GM04503 (cell line): ENCODE measurements at places on chromosomes 3 and 15.
A peak's percentile ranks its signal among the peaks of the same experiment; 100 is the strongest.

DNA sequence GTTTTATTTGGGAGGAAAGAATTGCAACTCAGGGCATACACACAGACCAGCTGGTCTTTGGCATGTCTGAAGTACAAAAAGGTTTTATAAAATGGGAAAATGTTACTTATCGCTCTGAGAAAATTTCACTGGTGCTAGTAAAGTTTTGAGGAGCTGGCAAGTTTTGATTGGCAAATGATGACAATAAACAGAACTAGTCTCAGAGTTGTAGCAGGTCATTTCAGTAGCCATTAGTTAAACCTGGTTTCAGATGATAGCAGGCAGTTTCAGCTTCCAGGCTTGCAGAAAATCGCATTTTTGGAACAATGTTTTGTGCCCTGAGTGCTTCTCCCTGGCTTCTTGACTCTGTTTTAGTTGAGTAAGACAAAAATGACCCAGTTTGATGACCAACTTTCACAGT lies 10.7 kb downstream of the B2M start:
- no peak for DNase-seq

DNA sequence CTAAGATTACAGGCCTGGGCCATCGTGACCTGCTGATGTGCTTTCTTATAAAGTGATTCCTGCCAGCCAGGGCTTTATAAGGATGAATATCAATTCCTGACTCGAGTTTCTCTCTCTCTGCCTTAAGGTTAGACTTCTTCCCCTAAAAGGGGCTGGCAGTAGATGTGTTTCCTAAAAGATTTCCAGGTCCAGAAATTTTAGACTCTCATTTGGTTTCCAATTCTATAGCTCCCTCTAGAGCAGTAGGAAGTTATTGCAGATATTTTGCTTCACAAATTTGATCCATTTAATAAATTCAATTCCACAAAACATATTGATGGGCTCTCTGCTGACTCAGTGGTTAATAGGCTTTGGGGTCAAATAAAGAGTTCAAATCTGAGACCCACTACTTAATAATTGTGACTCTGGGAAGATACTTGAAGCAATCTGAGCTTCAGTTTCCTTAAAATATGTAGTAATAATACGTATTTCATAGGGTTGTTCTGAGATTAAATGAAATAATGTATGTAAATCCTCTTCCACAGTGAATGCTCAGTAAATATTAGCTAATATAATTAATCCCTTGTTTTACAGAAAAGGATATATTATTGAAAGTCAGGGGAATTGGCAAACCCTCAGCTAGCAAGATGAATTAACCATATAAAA lies 2.1 kb downstream of the TRIM69 start:
- no peak for DNase-seq

GRCh38 chr3:155244216-155244615 lies 49.3 kb downstream of the STRIT1 start:
- DNase-seq = no peak

- DNase-seq = no peak
Observed at GRCh38 chr15:57403017-57403416, 26.7 kb downstream of the CGNL1 start.

GRCh38 chr3:146163584-146163983 lies 2.6 kb upstream of the PLOD2 start:
- peak; percentile 92 for DNase-seq

DNA sequence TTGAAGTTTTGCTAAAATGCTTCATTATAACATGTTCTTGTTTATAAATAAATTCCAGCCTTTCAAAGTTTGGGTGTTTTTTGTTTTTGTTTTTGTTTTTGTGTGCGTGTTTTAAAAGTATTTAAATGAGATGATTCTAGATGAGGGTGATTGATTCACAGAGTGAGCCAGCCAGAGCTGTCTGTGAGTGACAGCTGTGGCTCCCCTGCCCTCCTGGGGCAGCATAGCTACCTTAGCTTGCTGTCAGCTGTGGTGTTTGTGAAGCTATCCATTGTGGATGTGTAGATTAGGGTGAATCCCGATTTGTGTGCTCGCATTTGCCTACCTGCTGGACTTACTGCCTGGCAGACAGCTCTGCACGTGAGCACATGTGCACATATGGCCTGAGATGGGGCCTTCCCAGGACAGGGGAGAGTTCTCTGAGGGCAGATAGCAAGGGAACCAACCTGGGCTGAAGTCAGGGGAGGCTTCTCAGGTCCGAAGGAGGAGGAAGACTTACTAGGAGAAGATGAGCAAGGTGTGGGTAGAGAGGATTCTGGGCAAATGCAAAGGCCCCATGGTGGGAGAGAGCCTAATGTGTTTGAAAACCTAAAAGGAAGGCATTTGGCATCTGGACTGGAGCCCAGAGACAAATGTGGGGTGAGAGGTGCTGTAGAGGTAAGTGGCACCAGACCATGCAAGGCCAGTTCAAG lies 124.2 kb downstream of the EEFSEC start:
- DNase-seq = no peak

GRCh38 chr15:60320365-60320764 lies 77.4 kb downstream of the ANXA2 start:
- DNase-seq = no peak

GRCh38 chr3:188217726-188218125 lies 63.8 kb downstream of the LPP start:
- no peak for DNase-seq

DNA sequence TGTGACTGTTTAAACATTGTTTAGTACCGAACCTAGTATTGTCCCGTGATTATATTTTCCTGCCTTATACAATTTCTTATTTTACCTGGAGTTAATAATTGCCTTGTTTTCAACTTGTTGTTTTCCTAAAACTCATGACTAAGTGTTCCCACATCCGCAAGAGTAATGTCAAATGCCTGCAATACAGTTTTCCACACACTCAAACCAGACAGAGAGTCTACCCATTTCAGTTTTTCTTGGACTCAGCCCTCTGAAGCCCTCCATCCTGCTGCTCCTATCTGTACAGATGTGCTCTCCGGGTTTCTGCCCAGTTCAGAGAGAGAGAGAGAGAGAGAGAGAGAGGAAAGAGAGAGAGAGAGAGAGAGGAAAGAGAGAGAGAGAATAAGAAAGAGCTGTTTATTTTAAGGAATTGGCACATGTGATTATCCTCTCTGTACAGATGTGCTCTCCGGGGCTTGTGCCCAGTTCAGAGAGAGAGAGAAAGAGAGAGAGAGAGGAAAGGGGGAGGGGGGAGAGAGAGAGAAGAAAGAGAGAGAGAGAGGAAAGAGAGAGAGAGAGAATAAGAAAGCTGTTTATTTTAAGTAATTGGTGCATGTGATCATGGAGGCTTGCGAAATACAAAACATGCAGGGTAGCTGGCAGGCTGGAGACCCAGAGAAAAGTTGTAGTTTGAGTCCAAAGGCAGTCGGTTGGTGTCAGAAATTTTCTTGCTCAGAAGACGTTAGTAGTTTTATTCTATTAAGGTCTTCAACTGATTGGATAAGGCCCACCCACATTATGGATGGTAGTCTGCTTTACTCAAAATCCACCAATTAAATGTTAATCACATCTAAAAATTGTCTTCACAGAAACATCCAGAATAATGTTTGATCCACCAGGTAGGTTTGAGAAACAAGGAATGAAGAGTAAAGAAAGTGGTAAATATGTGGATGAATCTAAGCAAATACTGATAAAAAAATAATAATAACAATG lies 104.1 kb upstream of the GOLGA8J start:
- DNase-seq = no peak

GRCh38 chr15:64905119-64905831 lies 6.4 kb upstream of the ANKDD1A start:
- peak; percentile 22 for DNase-seq

DNA sequence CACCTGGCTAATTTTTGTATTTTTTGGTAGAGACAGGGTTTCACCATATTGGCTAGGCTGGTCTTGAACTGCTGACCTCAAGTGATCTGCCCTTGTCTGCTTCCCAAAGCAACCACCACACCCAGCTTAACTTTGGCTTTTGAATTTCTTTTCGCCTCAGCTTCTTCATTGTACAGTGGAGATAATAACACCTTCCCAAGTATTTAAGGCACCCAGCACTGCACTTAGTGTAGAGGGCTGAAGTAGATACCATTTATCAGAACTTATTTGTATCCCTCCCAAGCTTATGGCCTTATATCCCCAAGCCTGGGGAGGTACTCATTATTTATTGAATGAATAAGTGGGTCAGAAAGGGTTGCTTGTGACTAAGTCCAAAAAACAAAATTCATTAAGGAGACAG lies 2.3 kb downstream of the SQOR start:
- DNase-seq = no peak

DNA sequence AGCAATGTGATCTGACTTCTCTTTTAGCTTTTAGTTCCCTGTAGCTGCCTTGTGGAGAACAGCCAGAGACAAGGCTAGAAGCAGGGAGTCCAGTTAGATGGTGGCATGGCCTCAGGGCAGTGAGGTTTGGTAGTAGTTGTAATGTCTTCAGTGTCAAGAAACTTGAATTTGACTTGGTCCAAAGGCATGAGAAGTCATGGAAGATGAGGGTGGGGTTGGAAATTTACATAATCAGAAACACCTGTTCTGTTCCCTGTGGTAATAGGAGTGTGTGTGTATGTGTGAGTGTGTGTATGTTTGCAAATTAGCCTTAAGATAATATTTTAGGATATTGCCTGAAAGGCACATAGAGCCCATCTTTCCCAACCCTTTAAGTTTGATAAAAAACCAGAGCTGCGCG lies 55.2 kb upstream of the GCNT3 start:
- DNase-seq = no peak

DNA sequence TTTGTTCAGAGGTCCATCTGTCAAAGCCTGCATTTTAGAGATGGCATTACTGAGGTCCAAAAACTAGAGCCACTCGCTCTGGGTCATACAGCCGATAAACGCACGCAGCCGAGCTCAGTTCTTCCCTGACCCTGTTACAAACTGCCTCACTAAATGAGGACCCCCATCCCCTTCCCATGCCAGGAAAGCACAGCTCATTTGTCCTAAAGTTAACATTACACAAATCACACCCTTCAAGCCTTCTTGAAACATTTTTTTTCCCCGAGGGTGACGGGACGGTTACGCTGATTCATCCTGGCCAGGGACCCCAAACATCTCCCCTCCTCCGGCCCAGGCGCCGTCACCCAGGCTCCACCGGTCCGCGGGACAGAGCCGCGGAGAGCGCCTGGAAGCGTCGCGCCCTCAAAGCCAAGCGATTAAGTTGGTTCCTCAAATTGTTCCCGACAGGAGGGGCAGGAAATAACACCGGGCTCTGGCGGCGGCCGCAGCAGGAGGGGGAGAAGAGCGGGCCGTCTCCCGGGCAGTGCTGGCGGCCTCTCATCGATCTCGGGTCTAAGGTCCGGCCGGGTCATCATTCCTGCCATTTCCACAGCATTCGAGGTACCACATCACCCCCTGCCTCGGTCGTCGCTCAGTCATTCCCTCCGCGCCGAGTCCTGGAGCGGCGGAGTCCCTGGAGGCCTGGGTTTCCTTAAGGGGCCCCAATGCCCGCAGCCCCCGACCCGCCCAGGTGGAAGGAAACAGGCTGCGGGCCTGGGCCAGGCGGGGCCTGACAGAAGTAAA lies 619 bp upstream of the CMTM8 start:
- no peak for DNase-seq

DNA sequence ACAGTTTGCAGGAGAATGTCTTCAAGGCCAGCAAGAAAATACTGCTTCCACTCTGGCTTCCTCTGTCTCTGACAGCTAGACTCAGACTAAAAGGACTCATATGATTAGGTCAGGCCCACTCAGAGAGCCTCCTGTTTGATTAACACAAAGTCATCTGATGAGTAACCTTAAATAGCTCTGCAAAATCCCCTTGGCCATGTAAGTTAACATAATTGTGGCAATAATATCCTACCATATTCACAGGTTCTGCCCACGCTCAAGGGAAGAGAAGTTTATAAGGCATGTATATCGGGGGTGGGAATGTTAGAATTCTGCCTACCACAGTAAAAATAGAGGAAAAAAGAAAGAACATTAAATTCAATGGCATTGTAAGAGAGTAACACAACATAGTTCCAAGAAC lies 20.6 kb upstream of the HHATL start:
- DNase-seq = no peak

GRCh38 chr3:188187053-188187452 lies 33.1 kb downstream of the LPP start:
- no peak for DNase-seq

GRCh38 chr3:62368705-62369475 lies 4.5 kb downstream of the FEZF2 start:
- no peak for DNase-seq

- DNase-seq = no peak
Observed at GRCh38 chr3:177279118-177279815, 82.0 kb upstream of the TBL1XR1 start.

- DNase-seq = peak; percentile 14
Observed at GRCh38 chr15:76730262-76730661, 174.9 kb downstream of the SCAPER start.

DNA sequence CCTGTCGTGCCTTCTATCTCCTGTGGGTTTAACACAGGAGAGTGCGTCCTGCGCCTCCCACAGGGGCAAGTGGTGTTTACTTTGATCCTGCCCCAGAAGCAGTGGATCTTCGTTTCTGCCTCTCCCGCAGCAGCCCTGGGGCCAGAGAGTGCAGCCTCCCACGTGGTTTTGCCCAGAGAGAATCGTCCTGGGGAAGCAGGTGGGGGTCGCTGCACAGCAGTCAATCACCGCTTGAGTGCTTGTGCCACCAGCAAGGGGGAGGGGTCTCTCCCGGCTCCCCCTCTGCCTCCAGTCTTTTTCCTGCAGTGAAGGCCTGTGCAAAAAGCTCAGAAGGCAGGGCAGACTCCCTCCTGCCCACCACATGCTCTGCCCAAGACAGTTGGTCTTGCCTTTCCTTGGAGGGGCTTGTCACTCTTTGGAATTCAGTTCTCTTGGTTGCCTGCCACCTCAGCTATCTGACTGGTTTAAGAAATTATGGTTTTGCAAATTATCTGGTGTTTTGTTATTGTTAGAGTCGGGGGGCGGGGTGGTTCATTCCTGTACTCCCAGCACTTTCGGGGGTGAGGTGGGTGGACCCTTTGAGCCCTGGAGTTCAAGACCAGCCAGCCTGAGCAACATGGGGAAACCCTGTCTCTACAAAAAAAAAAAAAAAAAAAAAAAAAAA lies 26.9 kb downstream of the STOML1 start:
- DNase-seq = no peak

DNA sequence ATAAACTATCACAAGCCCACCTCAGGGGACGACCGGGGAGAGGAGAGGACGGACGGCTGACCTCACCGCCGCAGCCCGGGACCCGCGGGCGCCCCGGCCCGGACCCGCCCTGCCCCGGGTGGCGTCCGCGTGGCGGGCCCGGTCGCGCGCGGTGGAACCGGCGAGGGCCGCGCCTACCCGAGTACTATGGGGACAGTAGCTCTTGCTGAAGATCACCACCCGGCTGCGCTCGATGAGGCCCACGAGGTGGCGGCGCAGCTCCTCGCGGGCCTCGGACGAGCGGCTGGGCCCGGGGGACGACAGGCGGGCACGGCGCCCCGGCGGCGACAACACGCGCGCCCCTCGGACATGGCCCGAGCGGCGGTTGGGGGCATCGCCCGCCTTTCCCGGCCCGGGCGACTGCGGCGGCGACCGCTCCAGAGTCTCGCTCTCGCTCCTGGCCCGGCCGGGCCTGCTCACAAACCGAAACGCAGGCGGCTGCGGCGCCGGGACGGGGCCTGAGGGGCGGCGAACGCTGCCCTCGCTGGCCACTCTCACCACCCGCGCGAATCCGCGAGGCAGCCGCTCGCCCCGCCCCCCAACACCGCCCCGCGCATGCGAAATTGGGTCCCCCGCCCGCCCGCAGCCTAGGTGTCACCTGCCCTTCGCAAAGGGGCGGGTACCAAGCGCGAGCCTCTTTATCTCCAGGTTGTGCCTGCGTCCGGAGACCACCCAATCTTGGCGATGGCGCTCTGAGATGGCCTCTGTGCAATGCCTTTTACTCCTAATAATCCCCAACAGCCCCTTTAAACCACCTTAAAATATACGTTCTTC lies at the start of gene TXNRD3:
TXNRD3 (minus strand) TSS at position 554 of the 813 bp plus-strand sequence.
- no peak for DNase-seq

GRCh38 chr15:98807262-98807661 lies 158.9 kb downstream of the IGF1R start:
- DNase-seq = peak; percentile 88
